ENCODE measurements at places on chromosomes 2 and 18.

DNA sequence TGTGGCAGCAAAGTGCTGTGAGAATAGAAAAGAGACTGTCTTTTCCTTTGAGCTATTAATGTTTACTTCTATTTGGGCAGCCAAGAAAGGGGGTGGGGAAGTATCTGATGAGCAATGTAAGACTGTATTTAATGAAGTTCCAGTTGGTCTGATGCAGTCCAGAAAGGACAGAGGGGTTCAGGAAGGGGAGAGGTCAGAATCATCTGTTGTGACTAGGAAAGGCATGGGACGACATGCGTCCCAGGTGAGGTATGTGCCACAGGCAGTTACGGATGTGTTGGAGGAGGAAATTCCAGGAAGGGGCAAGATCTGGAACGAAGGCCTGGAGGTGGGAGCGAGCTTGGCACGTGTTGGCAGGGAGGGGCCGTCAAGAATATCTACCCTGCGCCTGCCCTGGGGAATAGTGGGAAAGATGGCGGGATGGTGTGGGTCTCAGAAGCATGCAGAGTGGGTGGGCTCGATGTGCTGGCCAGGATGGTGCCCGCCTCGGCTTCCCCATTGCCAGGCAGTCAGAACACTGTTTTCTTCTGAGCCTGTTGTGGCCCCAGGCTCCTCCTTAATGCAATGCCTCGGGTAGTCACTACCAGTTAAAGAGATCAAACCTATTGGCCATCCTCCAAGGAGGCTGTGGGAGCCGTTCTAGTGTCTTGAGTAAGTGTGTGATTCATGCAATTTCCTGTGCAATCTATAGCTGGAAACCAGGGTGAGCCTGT is 57.8 kb upstream of the TXNDC2 start:
- peak; percentile 7 for DNase-seq

GRCh38 chr18:51346404-51346803 is 148.9 kb upstream of the MEX3C start:
- DNase-seq: no peak

DNA sequence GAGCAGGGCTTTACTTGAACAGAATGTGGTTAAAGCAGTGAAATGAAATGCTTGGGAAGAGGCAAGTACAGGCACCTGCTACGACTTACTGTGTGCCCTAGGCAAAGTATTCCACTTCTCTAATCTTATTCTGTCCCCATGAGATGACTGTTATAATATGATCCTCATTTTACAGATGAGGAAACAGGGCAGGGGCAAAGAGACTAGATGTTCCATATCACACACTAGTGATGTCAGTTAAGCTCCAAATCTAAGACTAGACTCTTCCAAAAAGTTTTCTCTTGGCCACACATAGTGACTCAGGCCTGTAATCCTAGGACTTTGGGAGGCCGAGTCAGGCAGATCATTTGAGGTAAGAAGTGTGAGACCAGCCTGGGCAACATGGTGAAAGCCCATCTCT is 235.0 kb downstream of the SETBP1 start:
- no peak for DNase-seq

- no peak for DNase-seq
Measured at GRCh38 chr2:51490576-51491234, 458.8 kb upstream of the NRXN1 start.

GRCh38 chr2:179856205-179856604 is 5.2 kb downstream of the ZNF385B start:
- no peak for DNase-seq

- no peak for DNase-seq
Measured at GRCh38 chr18:70366670-70367069, 77.8 kb downstream of the SOCS6 start.

GRCh38 chr2:98749066-98749450 is 18.1 kb upstream of the MGAT4A start:
- no peak for DNase-seq

GRCh38 chr18:55310044-55310676 is 277.8 kb downstream of the TCF4 start:
- DNase-seq: no peak

DNA sequence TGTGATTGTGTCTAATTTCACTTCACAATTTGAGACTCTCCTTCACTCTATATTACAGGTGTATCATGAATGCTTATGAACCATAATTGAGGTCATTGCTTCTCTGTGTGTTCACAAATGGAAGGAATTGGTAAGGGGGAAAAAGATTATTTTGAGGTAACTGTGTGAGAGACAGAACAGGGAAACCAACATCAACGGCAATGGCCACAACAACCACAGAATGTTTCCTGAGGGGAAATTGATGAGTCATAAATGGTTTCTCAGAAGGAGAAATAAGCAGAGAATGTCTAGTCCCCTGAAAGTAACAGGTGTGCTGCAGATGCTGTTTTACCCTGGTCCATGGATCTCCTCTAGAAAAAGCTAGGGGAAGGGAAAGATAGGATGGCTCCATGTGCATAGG is 361.2 kb upstream of the GALNT5 start:
- no peak for DNase-seq

GRCh38 chr18:7980656-7981055 is 413.5 kb downstream of the PTPRM start:
- DNase-seq: no peak

GRCh38 chr2:43418680-43419079 is 177.2 kb downstream of the THADA start:
- no peak for DNase-seq

GRCh38 chr2:48474574-48475298 is 55.2 kb upstream of the STON1 start:
- no peak for DNase-seq

GRCh38 chr2:106278112-106278876 is 84.2 kb upstream of the UXS1 start:
- DNase-seq: no peak

GRCh38 chr2:73993778-73994177 is 9.1 kb downstream of the TET3 start:
- no peak for DNase-seq

GRCh38 chr2:1375794-1376193 is 37.5 kb upstream of the TPO start:
- DNase-seq: no peak

DNA sequence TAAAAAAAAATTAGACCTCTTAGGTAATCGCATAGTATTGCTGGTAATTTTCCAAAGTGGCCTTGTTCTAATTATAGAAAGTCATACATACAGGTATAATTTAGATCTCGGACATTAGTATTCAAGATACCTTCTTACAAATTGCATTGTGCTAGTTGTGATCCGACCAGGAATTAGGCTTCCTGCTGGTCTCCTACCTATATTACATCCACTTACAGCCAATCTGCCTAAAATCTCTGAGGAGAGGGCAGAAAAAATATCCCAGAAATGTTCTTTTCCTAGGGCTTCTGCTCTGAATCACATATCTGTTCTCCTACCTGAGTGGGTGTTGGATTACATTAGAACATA is 314.7 kb upstream of the GULP1 start:
- no peak for DNase-seq

DNA sequence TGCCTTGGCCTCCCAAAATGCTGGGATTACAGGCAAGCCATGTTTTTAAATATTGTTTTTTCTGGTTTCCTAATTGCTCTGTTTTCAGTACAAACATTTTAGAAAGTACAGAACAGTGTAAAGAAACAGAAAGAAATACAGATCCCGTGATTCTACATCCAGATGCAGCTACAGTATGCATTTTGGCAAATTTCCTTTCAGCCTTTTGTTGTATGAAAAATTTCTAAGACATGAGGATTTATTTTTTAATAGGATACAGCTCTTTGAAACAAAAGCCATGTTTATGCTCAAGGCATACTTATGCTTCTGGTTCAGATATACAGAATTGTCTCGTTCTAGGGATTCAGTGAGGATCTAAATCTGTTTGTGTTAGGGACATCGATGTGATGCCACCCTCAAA is 109.5 kb downstream of the MAP2 start:
- DNase-seq: no peak

DNA sequence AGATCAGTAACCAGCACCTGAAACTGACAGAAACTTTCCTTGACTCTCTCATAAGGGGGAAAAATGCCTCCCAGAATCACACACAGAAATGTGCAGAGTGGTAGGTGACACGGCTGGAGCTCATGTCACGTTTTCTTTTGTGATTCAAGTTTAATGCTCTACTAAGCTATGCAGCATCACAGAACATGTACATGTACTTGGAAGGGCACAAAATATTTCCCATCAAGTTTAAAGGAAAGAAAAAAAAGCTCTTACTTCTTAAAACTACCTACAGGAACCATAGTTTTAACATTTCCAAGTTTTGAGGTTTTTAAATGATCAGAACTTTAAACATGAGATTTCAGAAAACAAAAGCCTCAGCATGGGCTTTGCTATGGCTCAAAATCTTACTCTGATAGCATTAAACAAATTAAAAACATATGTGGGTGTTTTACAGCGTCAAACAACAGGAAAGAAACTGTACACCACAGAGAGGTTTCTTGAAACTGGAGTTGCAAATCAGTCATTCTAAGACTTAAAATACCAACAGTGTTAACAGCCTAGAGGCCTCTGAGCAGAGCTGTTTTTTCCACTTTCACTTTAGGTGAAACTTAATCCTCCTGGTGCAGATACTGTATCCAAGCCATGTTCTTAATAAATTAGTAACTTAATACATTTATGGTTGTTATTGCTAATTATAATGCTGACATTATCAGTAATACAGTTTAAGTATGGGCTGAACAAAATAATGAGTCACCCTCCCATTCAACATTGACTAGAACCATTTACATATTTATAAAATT is 30.1 kb downstream of the MBP start:
- DNase-seq: no peak

- DNase-seq: no peak
Measured at GRCh38 chr2:127420039-127420864, 2.0 kb downstream of the PROC start.

GRCh38 chr2:111166115-111166514 is 45.4 kb downstream of the BCL2L11 start:
- no peak for DNase-seq

DNA sequence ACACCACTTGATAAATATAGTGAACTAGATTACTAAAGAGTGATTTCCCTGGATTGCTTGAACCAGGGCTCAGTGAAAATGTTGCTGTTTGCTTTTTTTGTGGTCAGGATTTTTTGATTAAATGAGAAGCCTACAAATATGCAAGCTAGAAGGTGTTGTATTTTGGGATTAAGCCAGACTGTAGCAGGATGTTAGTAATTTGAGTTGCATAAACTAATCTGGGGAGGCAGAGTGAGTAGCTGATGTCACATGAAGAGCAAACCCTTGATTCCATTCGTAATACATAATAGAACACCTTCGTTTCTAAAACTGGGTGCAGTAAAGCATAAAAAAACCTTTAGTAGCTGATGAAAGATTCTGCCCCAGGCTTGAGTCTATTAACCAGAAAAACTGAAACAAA is 32.0 kb downstream of the NEDD4L start:
- DNase-seq: no peak

DNA sequence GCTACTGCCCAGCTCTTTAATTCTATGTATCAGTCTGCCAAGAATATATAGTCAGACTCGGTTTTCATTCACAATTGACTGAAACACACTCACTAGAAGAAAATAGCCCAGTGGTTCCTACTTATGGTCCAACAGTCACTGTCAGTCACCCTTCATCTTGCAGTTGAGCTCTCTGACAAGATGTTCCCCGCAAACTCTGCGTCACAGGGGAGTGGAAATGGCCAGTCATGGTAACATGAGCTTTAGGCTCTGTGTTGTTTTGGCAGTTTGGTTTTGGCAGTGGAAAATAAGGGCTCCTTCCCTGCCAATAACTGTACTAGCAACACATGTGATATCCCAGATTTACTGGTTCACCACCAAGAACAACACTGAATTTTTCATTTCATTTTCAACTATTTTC is 122.5 kb downstream of the PRPF40A start:
- no peak for DNase-seq

- no peak for DNase-seq
Measured at GRCh38 chr18:79572848-79573451, 106.7 kb upstream of the CTDP1 start.

- DNase-seq: no peak
Measured at GRCh38 chr18:26791676-26792075, 73.8 kb downstream of the AQP4 start.

DNA sequence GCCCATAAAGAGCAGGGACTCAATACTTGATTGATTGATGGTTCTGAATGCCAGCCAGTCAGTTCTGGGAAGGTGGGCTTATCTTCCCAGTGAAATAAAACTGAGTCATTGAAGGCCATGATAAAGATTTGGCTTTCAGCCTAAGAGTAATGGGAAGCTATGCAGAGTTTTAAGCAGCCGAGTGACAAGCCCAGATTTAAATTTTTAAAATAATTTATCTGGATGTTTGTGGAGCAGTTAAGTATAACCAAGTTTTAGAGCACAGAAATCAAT is 122.8 kb downstream of the RAPGEF4 start:
- DNase-seq: no peak

DNA sequence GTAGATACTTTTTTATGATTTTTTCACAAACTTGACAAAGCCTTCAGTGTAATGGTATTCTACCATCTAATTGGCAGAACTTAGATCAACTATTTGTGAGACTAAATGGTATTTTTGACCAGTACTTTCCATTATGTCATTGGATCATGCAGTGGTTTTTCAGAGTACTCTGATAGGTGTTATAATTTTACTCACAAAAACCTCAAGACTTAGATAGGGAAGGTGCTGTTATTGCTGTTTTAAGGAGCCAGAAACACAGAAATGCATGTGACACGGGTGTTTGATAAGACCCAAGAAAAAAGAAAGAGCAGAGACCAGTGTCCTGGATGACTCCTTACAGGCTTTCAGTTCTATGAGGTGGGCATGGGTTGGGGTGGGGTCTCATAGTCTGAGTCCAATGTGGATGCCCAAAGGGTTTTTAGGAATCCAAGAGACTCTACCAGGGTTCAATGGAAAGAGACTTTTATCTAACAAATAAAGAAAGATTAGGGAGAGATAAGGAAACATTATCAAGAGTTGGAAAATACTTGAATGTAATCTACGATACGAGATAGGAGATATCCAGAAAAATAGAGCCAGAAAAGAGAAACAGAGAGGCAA is 31.3 kb downstream of the SP140 start:
- DNase-seq: no peak

DNA sequence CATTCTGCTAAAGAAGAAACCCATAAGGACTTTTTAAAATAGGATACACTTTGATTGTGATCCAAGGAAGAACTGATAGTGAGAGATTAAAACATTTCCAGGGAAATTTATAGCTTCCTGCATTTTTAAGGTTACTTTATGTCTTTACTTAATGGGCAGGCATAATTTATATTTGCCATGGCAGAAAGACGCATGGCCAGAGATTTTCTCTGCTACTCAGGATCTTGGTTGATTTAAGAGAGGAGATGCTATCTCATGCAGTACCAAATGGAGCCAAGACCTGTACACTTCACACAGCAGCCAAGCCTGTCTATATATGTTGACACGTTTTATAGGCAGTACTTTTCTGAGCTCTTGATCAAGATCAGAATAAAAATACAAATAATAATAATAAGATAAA is 60.9 kb upstream of the NT5C1B start:
- DNase-seq: no peak

DNA sequence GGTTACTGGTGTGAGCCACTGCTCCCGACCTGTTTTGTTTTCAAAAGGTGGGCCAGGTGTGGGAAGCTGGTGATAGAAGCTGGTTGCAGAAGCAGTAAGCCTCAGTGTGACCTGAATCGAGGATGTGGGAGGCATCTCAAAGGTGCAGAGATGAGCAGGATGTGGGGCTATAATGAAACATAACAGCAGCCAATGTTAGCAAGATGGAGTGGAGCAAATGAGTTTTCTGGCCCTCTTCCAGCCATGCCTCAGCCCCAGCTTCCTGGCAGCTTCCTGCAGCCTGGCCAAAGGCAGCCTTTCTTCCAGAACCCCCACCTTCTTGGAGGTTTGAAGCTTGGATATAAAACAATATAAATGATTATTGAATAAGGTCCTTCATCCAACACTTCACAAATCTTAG is 184.8 kb downstream of the NCK2 start:
- peak; percentile 53 for DNase-seq
